CD4-positive, alpha-beta T cell treated with Interleukin-1 beta for 1 hour (primary cell): ENCODE measurements at places on chromosomes 3 and 15.

DNA sequence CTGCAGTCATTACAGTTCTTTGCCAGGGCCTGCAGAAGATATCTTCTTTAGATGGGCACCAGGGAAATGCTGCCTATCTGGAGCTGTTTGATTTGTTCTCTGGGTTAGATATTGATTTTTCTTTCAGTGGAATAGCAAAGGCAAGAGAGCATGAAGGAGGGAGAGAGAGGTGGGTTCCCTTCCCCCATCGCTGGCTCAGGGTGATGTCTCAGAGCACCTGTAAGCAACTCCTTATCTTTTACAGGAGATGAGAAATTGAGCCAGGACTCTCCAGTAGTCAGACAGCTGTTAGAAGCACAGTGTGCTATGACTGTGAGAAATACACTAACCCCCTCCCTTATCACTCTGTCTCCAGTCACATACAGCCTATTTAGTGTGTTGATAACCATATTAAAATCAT, 89.3 kb upstream of the SLC24A5 start:
- DNase-seq: no peak

DNA sequence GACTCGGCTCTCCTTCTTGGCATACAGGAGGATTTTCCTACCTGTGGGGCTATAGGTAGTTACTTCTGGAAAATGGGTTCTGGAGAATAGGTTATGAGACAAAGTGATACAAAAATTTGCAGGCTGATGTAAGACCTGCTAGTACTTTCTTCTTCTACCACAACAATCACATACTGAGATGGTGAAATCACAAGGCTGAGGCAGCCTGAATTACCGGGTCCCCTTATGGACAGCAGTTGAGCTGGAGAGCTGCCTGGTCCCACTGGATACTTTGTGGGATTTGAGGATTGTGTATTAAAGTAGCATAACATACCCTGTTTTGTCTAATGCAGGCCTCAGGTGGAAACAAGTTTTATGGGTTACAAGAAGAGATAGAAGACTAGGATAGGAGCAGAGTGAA, 86.5 kb upstream of the FAM98B start:
- no peak for DNase-seq

- no peak for DNase-seq
Measured at GRCh38 chr3:128763967-128764366, 38.0 kb downstream of the RAB7A start.

DNA sequence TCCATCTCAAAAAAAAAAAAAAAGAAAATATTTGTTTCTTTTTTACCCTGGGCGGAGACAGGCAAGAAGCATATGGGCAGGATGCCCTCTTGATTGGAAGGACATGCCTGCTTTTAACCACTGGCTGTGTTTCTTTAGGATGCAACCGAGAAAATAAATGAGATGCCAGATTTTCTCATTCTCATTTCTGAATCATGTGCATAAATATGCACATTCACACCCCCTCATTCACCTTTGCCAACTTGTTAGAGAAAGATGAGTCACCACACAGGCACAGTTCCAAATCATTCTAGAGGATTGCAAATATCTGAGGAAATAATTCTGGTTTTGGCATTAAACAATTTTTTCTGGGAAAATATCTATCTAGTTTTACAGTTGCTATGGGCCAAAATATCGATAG, 3.3 kb downstream of the LIPH start:
- DNase-seq: no peak

GRCh38 chr15:87349181-87349580, 907.4 kb downstream of the NTRK3 start:
- DNase-seq: no peak

DNA sequence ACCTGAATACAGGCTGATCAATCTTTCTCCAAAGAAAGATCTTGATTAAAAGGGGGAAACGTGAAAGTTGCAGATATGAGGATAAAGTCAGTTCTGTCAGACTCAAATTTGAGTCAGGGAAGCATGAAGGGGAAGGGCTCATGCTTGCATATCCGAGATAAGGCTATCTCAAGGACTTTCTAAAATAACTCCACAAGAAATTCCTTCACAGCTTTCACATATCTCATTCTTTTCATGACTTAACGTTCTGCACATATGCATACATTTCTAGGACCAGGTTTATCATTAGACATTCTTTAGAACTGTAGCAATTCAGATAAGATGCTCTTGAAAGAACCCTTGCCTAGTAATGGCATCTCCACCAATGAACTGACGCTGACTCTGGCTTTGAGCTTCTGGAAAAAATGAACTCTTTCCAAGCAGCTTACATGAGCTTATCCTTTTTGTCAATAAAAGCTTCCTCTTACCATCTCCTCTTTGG, 15.9 kb downstream of the SH3GL3 start:
- DNase-seq: no peak

DNA sequence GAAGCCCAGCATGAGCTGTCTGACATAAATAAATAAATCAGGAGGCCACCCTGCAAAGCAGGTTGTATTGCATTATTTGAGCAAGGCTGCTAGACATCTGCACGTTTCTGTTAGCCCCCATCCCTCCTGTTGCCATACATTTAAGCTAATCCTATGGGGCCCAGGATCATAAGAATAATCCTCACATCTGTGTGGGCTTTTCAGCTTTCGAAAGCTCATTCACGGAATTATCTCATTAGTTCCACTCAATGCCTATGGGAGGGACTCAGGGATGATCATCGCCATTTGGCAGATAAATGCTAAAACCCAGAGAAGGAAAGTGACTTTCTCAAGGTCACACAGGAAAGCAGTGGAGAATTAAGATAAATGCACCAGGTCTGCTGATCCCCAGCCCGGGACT, 123.4 kb downstream of the TLE3 start:
- DNase-seq: no peak

GRCh38 chr3:169623971-169624370, 39.5 kb downstream of the MECOM start:
- DNase-seq: no peak

DNA sequence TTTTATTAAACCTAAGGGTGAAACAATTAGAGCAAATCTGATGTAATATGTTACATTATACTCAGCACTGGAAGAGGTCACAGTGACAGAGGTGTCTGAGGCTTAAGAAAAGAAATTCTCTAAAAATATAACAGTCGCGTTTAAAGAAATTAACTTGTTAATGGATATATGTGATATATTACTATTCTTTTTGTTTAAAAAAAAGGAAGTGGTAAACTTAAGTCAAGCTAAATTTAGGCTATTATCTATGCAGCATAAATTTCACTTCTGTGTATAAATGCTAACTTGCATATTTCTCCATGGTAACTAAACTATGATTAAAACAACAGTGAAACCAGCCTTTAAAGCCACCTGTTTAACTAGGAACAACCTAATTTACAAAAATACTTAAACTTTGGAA, 191.3 kb downstream of the FOXP1 start:
- no peak for DNase-seq

DNA sequence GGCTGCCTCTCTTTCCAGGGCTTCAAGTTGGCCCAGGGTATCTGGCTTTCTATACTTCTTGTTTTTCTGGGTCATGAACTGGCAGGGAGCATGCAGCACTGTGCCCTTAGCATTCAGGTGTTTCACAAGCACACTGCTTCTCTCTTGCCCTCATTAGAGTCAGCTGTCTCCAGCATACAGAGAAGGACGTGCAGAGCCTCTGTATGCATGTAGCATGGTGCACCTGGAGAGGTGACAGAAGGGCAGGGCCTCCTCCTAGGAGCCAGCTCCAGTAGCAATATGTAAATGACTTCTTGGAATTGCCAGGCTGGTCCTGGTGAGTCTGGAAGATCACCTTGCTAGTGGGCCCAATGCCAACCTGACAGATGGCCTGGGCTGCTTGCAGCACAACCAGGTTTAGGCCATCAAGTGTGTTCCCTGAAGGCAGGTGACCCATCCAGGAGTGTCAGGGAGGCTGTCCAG, 44.8 kb upstream of the ATP2C1 start:
- DNase-seq: no peak

DNA sequence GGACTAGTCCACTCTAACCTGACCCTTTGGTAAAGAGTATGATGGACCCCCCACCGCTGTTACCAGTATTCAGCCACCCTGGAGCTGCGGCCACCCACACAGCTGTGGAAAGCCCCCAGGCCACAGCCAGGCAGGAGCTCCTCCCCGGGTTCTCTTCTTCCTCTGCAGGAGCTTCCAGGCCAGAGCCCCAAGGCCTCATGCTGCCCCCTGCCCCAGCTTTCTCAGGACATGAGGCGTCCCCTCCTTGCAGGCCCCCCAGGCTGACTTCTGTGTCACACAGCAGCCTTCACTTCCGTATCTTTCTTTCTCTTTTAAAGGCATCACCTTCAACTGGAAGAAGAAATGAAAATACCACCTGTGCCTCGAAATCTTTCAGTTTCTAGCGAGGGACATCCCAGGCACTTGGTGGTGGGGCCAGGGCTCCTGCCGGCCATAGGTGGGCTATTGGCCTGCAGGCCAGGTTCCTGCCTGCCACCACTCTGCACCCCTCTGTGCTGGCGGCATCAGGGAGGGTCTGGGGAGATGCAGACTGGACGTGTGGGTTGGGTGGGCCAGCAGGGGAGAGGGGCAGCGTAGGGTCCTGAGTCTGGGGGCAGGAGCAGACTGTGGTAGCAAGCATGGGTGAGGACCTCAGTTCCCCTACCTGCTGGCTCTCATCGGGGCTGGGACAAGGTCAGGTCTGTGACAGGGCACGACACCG, 19.9 kb downstream of the KLF13 start:
- no peak for DNase-seq

DNA sequence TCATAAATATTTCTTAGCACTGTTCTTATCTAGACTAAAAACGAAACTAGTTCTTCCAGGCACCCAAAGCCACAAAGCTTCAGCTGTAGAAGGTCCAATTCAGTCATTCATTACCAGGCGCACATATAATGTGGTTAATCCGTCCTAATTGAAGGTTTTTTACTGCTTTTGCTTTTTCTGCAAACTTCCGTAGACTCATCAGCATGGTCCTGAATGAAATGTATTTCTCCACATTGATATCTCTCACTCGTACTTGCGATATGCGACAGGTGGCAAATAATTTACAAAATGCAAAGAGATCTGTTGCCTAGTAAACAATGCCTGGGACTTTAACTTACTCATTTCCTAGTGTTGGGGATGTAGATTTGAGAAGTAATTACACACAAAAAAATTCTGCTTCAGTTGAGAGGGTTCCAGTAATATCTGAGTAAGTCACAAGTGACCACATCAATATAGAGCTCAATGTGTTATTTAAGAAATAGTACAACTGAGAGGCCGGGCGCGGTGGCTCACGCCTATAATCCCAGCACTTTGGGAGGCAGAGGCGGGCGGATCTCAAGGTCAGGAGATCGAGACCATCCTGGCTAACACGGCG, 75.0 kb upstream of the MBNL1 start:
- DNase-seq: peak; percentile 15

DNA sequence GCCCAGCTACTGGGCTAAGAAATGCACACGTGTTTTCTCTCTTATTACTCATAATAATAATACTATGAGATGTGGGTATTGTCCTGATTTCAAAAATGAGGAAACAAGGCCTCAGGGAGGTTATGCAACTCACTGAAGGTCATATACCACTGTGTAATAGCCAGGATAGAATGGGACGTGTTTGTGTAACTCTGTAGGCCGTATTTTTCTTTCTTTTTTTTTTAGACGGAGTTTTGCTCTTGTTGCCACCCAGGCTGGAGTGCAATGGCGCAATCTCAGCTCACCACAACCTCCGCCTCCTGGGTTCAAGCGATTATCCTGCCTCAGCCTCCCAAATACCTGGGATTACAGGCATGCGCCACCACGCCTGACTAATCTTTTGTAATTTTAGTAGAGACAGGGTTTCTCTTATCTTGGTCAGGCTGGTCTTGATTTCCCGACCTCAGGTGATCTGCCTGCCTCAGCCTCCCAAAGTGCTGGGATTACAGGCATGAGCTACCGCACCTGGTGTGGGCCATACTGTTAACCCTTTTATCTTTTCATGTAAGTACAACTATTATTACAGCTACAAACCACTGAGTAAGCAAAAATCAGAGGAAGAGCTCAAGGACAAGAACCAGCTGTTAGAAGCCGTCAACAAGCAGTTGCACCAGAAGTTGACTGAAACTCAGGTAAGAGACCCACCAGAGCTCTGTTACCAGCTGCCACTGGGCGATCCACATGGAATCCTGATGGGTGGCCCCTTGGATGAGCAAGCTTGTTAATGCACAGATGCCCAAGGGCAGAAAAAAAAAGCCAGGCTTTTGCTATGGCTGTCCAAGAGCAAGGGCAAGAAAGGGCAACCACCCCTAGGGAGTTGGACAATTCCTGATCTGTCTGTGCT, 6.7 kb downstream of the KNSTRN start:
- DNase-seq: no peak

DNA sequence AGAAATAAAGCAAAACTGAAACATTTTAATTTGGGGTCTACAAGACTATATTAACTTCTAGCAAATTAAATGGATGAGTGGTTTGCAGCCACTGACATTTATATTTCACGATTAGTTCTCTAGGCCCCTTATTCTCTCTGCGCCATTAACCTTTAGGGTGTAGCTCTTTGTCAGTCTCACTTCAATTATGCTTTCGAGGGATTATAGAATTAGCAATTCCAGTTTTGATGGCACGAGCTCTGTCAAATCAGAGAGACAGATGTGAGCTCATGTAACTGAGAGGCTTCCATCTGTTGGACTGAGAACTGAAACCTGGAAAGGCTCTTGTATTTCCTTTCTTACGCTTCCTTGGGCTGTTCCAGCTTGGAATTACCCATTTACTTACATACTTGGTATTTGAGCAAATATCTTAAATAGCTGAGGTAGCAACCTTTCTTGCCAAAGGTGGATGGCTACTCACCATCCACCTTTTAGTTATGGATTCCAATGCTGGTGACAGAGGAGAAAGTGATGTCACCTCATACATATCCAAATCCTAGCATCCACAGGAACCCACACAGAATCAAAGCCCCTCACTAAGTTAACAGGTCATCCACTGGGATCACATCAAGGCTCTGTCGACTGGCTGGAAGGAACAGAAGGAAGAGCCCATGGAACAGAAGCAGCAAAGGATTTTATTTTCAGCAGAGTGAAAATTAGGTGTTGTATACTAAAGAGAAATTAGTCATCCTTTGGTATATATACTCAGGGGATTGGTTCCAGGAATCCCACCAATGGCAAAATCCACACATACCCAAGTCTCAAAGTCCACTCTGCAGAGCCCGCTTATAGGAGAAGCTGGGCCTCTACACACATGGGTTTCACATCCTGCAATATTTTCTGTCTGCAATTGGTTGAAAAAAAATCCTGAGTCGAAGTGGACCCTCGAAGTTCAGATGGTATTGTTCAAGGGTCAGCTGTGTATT, 20.8 kb downstream of the VGLL4 start:
- DNase-seq: no peak

GRCh38 chr15:93587059-93587521, 498.1 kb upstream of the RGMA start:
- no peak for DNase-seq

DNA sequence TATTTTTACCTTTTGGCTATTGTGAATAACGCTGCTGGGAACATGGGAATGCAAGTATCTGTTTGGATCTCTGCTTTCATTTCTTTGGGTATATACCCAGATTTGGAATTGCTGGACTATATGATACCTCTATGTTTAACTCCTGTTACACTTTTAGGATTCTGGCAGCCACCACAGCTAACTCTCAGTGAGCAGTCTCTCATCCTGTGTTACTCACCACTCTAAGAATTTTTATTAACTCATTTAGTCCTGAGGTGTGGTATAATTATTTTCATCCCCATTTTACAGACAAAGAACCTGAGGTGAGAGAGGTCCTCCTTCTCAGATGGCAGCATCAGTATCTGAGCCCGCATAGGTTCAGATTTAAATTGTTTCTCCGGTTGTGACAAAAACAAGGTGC, 1.1 kb downstream of the SPATA12 start:
- DNase-seq: no peak
